ENCODE measurements at places on chromosomes 4 and X. TPM values are rescaled to one million over a fixed set of nuclear protein-coding genes. Genes with fewer than 3 reads are reported as not detected.

DNA sequence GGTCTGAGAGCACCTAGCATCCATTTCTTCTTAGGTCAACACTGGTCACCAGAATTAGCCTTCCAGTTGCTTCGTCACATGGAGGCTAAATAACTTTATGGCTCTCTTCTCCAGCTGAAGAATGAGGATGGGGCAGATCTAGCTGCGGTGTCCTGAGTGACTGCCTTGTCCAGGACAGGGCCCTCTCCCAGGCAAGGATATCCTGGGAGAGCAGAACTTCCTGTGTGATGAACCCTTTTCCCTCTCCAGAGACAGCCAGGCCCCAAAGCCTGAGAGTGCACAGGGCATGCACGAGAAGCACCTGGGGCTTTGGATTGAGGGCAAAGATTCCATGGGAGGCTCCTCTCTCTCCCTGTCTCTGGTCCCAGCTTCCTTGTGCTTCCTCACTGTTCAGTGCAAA lies 108.2 kb upstream of the MAMLD1 start:
- peak; percentile 74 for DNase-seq

DNA sequence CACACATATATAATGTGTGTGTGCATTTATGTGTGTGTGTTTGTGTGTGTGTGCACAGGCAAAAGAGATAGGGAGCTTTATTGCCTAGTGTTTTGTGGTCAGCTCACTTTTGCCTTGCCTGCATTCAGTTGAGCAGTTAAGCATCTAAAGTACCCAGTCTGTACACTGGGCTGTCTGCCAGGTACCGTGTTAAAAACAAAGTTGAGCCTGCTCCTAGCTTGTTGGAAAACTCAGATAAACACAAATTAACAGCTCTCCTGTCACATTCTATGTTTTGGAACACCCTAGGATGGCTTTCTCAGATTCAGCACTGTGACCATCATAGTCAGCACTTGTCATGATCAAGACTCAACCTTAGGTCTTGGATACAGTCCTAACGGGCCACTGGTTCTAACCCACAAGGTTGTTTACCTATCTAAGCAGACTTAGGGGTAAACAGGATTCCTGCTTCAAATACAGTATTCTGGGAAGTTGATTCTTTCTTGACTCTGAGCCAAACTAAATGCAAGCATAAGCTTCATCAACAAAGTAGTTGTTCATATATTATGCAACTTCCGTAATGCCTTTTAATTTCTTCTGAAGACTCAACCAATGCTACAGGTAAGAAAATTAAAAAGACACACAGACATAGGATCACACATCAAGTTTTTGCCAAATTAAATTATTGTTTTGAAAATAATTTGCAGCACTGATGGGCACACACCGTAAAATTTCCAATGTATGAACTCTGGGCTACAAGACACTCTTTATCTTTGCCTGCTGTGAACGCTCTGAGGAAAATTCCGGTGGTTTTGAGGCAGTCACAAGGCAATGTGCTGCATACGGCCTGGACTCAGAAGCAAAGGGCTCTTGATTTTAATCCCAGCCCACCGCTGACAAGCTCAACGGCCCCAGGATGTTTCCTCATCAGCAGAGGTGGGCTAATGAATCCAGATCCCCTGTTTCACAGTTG lies 11.3 kb upstream of the CD99 start:
- DNase-seq, result no peak

DNA sequence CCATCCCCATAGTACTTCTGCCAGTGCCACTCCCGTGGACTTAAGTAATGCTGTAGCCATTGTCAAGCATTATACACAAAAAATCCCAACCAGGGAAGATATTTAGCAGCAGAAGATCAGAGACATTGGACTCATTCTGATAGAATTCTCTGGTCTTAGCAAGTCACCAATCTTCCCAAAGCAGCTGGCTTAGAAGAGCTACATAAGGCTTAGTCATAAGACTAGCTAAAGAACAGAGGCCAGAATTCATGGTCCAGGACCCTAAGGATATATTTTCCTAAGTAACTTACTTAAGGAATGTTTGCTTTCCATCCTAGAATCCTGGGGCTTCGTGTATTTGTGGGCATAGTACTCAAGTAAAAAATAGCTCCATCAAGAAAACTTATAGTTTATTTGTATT lies 100.3 kb upstream of the SLIT2 start:
- no peak for DNase-seq

- DNase-seq, result no peak
These were observed 1428.0 kb downstream of the PCDH7 start for GRCh38 chr4:32148111-32148666.

DNA sequence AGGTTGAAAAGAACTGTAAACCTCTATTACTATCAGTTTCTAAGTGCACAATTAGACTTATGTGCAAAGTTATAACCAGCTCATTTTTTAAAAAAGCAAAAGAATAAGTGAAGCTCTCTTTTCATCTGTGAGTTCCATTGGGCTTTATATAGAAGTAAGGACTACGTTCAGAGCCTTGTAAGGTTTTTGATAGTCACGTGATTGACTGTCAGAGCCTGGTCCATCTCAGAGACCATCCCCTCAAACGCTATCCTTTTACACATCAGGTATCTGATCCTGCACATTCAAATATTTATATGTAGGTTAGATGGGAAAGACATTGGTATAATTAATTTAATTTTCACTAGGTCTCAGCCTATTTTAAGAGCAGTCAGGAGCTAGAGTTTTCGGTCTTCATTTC lies 279.3 kb downstream of the INPP4B start:
- DNase-seq, result no peak

- DNase-seq, result no peak
These were observed 74.4 kb upstream of the PRKX start for GRCh38 chrX:3787856-3788255.

DNA sequence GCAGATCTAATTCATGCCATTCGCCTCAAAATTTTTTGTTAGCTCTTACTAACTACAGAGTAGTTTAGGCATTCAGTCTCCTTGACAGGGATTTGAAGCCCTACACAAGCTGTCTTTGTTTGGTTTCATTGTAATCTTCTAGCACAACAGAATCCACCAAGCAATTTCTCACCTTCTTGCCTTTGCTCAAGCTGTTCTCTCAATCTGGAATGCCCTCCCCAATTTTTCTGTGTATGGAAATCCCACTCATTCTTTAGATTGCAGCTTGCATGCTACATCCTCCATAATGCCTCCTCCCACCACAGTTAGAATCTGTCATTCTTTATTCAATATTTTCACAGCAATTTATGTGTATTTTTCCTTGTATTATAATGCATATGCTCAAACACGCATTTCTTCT lies 63.7 kb downstream of the C4orf51 start:
- DNase-seq, result no peak

DNA sequence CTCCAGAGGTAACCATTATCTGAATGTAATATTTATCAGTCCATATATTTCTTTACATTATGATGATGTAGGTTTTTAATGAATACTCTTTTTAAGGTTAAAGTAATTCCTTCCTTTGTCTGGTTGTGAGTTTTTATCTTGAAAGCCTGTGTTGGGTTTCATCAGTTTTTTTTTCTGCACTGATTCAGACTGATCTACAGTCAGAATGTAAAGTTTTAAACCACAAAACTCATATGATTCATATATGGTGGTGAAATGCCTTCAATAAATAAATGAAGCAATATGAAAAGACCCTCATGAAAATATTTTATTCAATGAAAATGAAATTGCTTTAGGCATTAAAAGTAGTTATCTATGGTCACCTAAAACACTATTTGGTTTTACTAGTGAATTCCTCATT lies 47.1 kb downstream of the SORBS2 start:
- no peak for DNase-seq

- DNase-seq, result no peak
These were observed 102.9 kb downstream of the GRXCR1 start for GRCh38 chr4:42995343-42995944.

- DNase-seq, result no peak
These were observed 80.4 kb downstream of the HS6ST2 start for GRCh38 chrX:132877954-132878536.

DNA sequence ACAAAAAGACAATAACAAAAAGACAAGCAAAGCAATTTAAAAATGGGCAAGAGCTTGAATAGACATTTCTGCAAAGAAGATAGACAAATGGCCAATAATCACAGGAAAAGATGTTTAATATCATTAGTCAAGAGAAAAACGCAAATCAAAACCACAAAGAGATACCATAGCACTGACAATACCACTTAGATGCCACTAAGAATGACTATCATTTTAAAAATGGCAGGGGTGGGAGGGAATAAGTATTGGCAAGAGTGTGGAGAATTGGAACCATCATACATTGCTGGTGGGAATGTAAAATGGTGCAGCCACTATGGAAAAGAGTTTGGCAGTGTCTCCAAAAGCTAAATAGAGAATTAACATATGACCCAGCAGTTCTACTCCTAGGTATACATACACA lies 15.1 kb upstream of the EXOC1 start:
- DNase-seq, result no peak

DNA sequence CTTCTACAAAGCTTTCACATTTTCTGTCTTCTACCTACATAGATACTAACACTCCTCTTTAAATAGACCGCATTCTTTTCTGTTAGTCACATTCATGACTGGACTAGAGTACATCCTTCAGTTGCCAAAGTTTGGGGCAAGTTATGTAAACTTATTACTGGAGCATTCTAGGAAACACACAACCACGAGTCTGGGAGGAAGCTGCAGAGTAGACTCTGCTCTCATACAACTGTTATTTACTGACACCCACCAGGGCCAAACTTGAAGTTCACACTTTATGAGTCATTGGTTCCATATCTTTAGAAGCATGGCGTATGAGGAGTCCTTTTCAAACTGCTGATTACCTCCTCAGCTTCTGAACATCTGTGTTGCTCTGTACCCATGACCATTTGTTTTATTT lies 87.0 kb downstream of the RNF150 start:
- no peak for DNase-seq

DNA sequence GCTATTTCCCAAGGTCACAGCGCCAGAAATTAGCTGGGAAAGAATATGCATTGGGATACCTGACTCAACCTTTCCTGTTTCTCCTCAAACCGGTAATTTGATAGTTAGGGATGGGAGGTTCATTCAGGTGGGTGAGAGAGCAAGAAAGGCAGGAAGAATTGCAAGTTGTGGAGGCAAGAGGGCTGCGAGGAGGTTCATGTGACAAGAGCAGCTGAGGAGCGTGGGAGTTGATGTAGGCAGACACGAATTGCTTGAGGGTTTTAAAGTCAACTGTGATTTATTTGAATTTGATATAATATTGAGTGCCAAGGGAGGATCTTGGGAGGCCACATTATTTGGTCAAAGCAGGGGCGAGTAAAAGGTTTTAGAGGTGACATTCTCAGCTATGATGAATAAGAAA lies 329.0 kb downstream of the STIM2 start:
- no peak for DNase-seq

DNA sequence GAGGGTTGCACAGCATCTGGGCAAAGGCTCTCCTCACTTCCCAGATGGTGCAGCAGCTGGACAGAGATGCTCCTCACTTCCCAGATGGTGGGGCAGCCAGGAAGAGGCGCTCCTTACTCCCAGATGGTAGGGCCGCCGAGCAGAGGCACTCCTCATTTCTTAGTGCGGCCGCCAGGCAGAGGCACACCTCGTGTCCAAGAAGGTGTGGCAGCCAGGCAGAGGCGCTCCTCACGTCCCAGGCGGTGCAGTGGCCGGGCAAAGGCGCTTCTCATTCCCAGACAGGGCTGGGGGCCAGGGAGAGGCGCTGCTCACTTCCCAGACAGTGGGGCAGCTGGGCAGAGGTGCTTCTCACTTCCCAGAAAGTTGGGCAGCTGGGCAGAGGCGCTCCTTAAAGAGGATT lies 48.8 kb downstream of the ZNF732 start:
- no peak for DNase-seq

DNA sequence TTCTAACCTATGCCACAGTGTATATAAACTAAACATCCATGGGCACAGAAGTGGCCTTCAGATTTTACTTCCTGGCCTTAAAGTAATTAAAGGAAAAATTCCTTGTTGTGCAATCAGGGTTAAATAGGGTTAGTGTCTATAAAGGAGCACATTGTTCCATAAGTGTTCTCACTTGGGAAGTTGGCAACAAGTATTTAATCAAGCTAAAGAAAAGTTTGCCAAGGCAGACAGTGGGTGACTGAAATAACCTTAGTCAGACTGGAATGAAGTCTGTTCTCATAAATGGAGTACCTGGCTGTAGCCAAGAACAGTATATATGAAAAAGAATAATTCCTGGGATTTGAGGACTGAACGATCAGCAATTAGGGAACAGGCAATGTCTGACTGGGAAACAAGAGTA lies 213.6 kb downstream of the HTR2C start:
- no peak for DNase-seq

GRCh38 chr4:26525771-26526150 lies 35.5 kb upstream of the CCKAR start:
- peak; percentile 45 for DNase-seq

GRCh38 chr4:185311113-185311888 lies 84.4 kb downstream of the LRP2BP start:
- DNase-seq, result no peak

- no peak for DNase-seq
These were observed 68.7 kb downstream of the ENPP6 start for GRCh38 chr4:184148738-184149637.

- no peak for DNase-seq
These were observed 32.4 kb upstream of the RHOH start for GRCh38 chr4:40164459-40164858.

- no peak for DNase-seq
These were observed 37.4 kb downstream of the MID1 start for GRCh38 chrX:10582945-10583344.

- DNase-seq, result no peak
These were observed 38.7 kb downstream of the COL25A1 start for GRCh38 chr4:109263721-109264120.

- no peak for DNase-seq
These were observed 255.1 kb downstream of the C4orf33 start for GRCh38 chr4:129350834-129351721.

- DNase-seq, result no peak
These were observed 56.9 kb downstream of the NSG1 start for GRCh38 chr4:4443821-4444220.

GRCh38 chr4:72286185-72286584 lies 254.4 kb downstream of the NPFFR2 start:
- no peak for DNase-seq

PPP1R2C gene
- not detected for total RNA-seq

GLUD2 gene
- total RNA-seq, result 1.7 TPM

SYTL5 gene
- total RNA-seq, result not detected

COL4A6 gene
- 126 TPM for total RNA-seq

HAND2 gene
- 163 TPM for total RNA-seq

GPR50 gene
- not detected for total RNA-seq

ARR3 gene
- total RNA-seq, result not detected

GLRA3 gene
- 0.39 TPM for total RNA-seq

TBX22 gene
- total RNA-seq, result not detected

GALNT7 gene
- 20.2 TPM for total RNA-seq

MXRA5 gene
- 3.8 TPM for total RNA-seq

Data from esophagus muscularis mucosa (tissue), 4 donors.